ENCODE measurements at places on chromosomes 2 and 18.

DNA sequence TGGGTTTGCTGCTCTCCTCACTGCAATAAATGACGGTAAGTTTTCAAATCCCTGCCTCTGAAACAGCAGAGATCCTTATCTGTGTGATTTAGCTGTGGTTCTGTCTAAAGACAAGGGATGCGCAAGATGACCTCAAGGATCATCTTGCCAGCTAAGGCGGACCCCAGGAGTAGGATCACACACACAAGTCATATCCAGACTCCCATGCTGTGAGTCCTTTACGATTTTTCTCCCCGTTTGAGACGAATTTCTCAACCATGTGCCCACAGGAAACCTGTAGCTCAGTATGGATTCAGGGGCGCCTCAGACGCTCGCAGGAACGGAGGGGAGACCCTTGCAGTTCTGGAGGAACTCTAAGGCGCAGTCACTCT lies 11.1 kb upstream of the DCTN1 start:
- DNase-seq: no peak

DNA sequence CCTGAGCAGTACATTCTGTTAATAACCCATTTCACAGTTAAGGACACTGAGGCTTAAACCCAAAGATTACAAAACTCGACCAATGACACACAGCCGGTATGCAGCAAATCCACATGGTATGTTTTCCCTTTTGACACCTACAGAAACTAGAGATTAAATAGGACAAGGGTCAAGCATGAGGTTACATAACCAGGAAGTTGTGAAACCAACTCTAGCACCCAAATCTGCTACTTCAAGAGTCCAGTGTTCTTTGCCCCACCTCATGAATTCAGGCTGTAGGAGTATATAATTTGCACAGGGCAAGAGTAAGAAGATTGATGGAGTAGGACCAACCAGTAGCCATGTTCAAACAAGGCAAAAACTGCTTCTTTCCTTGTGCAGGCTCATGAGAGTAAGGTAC lies 249.8 kb downstream of the BCL11A start:
- DNase-seq: no peak

- no peak for DNase-seq
These were observed 309.9 kb upstream of the PKDCC start for GRCh38 chr2:41737888-41738287.

DNA sequence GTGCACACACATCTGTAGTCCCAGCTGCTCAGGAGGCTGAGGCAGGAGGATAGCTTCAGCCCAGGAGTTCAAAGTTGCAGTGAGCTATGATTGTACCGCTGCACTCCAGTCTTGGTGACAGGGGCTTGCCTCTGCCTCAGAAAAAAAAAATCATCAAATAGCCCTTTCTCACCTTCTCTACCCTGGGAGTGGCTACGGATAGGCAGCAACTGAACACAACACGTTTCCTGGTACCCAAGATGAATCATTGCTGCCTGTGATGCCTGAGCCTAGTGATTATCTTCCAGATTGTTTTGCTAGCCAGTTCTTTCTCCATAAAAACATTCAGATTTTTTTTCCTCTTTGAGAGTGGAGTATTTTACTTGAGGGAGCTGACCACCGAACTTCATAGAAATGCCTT lies 13.5 kb downstream of the INPP4A start:
- DNase-seq: no peak

DNA sequence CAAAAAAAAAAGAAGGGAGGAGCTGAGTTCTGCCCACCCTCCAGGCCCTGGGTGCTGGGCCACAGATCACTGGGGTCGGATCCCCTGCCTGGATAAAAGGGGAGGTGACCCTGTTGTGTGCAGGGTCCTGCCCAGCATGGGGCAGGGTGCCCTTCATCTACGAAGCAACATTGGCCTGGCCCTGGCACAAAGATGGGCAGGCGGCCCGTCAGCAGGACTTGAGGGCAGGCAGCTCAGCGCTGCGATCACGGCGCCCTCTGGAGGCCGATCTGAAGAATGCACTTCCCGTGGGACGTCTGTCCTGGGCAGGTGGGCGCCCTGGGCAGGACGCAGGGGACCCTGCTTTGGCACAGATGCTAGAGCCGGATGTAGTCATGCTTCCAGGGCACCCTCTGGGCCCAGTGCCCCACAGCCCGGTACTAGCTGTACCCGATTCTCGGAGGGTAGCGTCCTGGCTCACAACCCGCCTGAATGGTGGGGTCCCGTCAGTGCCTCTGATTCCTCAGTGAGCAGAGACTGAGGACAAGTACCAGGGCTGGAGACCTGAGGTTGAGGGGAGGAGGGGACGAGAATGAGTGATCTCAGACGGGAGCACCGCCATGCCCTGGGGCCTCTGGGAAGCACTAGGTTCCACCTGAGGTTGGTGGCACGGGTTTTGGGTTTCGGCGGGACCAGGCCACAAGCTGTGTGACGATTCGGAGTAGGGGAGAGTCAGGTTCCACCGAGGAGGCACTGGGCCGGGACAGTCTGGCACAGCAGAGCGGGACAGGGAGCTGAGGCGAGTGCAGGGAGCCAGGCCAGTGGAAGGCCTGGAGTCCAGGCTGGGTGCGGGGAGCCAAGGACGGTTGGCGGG lies 18.0 kb downstream of the ARID5A start:
- peak; percentile 43 for DNase-seq

- no peak for DNase-seq
These were observed 681 bp upstream of the ROCK2 start for GRCh38 chr2:11344956-11345677.

DNA sequence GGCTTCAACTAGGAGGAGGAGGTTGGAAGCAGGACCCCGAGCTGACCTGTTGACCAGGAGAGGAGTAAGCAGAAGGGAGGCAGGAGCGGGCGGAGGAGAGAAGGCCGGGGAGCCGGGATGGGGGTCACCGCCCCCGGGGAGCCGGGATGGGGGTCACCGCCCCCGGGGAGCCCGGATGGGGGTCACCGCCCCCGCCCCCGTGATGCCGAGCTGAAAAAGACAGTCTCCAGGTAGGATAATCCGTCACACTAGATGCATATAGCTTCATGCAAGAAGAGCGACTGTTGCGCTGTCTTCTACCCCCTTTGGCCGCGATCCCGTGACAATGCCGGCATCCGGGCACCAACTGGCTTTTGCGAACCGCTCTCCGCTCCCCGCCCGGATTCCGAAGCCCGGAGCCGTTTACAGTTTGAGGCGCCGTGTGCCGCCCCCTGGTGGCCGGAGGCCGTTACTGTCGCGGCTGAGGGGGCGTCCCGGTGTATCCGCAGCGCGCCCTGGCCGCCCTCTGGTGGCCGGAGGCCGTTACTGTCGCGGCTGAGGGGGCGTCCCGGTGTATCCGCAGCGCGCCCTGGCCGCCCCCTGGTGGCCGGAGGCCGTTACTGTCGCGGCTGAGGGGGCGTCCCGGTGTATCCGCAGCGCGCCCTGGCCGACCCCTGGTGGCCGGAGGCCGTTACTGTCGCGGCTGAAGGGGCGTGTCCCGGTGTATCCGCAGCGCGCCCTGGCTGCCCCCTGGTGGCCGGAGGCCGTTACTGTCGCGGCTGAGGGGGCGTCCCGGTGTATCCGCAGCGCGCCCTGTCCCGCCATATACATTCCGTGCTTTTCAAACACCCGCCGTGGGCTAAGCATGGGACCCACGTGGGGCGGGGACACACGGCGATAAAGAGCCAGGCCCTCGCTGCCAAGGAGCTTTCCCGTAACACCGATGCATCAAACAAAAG lies 89.6 kb downstream of the ACTR3 start:
- no peak for DNase-seq

GRCh38 chr2:62565309-62565908 lies 59.4 kb upstream of the TMEM17 start:
- DNase-seq: no peak

DNA sequence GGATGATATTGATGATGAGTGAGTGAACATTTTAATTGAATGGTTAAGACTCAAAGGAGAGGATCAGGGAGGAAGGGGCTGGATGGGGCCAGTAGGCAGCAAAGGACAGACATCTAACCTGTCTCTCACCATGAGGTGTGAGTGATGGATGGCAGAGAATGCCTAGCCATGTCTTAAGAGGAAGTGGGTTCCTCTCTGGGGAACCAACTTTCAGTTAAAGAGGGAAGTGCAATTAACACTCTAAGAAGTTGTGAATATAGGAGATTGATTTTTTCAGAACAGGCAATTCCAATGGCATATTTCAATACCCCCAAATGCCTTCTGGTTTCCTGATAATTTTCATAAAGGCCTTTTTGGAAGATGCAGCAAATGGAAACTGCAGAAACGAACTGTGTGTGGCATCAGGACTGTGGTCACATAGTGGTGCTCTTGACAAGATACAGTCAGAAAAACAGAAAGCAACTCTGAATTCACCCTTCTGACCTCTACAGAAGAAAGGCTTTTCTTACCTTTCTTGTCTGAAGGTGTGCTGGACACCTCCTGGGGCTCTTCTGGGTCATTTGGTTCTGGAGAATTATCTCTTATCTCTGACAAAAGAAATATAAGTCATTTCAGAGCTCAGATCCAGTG lies 10.2 kb downstream of the SP110 start:
- no peak for DNase-seq

DNA sequence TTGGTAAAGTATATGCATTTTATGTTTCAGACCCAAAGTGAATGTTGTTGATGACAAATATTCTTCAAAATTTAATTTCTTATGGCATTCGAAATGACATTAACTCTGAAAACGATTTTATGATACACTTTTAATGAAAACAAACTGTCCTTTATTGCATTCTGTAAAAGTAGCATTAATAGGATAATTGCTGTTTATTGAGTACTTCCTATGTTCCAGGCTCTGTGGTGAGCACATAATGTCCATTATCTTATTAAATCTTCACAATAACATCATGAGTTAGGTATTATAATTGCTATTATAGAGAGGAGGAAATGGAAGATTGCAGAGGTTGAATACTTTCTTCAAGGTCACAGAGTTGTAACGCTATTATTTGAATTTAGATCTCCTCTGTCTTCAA lies 638.0 kb downstream of the LRP1B start:
- DNase-seq: no peak

GRCh38 chr2:234579231-234579962 lies 82.5 kb upstream of the ARL4C start:
- no peak for DNase-seq

GRCh38 chr2:238247002-238247822 lies 7.4 kb upstream of the HES6 start:
- no peak for DNase-seq

DNA sequence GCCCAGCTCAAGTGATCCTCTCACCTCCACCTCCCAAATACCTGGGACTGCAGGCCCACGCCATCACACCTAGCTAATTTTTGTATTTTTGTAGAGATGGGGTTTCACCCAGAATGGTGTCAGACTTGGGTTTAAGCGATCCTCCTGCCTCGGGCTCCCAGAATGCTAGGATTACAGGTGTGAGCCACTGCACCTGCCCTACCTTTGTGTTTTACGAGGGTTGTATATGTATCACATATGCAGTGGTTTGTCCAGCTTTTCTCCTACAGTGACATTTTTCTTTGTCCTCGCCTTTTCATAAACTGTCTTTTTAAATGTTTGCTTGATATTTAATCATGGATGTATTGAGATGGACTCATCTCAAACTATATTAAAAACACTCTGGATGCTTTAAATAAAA lies 38.5 kb downstream of the AGAP1 start:
- DNase-seq: no peak

DNA sequence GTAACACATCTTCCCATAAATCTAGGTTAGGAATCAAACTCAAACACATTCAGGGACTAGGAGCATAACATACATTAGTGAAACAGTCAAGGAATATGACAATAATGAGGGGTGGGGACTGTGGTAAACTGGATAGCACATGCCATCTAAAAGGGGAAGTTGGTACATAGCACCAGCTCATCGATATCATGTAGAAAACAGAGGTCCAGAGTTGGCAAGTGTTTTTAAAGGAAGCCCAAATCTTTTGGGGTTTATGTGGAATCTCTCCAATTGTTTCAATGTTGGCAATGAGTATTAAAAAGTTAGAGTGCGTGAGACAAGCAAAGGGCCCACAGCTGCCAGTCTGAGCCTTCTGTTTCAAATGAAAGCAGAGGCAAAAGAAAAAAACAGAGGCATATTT lies 24.4 kb downstream of the KLF7 start:
- DNase-seq: no peak

DNA sequence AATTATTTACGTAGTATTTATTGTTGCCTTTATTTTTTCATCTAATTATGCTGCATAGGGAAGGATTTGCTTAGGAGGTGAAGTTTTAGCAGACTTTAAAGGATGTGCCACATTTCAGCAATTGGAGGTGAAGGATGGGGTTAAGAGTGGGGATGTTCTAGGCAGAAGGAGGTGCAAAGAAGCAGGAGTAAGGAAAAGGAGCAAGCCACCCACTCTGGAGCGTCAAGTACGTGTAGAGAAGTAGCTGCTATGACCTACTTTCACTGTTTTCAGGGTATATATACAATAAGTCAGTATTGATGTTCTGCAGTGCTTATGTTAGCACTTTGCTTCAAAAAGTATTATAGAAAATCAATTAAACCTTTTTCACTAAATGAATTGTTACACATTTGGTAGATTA lies 34.4 kb downstream of the ITGAV start:
- no peak for DNase-seq

DNA sequence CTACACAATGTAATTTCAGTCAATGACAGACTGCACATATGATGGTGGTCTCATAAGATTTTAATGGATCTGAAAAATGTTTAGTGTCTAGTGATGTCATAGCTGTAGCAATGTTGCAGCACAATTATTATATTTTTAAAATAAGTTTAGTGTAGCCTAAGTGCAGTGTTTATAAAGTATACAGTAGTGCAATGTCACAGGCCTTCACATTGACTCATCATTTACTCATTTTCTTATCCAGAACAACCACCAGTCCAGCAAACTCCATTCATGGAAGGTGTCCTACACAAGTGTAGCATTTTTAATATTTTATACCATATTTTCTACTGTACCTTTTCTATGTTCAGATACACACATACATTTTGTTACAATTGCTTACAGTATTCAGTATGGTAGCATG lies 663.1 kb downstream of the ERBB4 start:
- no peak for DNase-seq

DNA sequence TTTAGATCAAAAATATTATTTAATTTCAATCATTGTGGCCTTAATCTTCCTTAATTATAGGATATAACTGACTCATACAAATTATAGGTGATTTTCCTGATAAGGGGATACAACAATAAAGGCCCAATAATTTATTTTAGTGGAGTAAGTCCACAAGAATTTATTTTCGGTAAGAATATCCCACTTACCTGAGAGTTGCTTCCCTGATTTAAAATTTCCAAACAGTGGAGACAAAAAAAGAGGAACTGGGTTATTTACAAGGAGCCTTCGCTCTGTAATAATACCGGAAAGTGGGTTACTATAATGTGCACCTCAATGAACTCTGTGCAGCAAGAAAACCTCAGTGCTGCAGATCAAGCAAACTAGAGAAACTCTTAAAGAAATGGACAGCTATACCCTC lies 42.2 kb downstream of the FEZ2 start:
- no peak for DNase-seq

Data from T-helper 22 cell (primary cell).